ENCODE measurements at places on chromosomes 3 and 15. TPM values are rescaled to one million over a fixed set of nuclear protein-coding genes. Genes with fewer than 3 reads are reported as not detected.
A peak's percentile ranks its signal among the peaks of the same experiment; 100 is the strongest.

The CD96 gene
- total RNA-seq = not detected

The RBPMS2 gene
- 0.15 TPM for total RNA-seq

DNA sequence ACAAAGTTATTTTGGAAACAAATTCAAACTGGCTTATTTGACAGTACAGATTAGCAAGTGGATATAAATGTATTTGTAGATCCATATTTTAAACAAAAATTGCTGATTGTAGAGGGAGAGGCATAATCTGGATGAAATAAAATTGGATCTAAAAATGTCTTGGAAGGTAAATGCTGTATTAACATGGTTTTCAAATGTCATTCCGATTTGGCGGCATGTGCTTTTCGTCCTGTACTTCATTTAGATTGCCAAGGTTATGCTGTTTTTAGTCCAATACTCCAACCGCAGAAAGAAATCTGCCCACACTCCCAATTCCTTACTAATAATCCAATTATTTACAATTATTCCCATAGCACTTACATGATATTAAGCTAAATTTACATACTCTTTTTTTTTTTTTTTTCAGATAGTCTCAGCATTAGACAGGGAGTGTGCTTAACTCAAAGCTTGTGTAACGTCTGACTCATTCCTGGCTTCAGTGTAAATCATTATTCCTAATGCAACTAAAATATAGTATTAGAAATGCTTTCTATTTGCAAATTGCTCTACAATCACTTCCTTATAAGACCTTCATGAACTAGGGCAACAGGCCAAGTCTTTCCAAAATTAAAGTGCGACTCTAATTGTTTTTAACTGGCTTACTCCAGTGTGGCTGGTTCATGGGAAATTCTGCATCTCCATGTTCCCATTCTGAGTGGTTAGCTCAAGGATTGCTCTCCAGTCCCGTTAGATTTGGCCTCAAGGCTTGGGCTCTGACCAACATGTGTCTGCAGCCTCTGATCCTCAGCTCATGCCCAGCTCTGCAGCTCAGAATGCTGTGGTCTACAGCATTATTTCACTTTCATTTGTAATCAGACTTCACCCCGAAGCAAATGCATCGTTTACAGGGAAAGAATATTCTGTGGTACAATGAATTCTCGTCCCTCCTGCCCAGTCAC, 103.9 kb downstream of the FBN1 start:
- H3K36me3 ChIP-seq = no peaks in the 10 kb centered on the region
- no peaks in the 10 kb centered on the region for H3K4me1 ChIP-seq
- H3K4me3 ChIP-seq = no peak overlapping the region
- no peak overlapping the region for H3K27ac ChIP-seq
- no peak for DNase-seq
- no peaks in the 10 kb centered on the region for H3K27me3 ChIP-seq

- no peak overlapping the region for H3K27ac ChIP-seq
- no peak for DNase-seq
- no peaks in the 10 kb centered on the region for H3K36me3 ChIP-seq
- H3K27me3 ChIP-seq = no peaks in the 10 kb centered on the region
- no peaks in the 10 kb centered on the region for H3K4me1 ChIP-seq
- H3K4me3 ChIP-seq = no peak overlapping the region
Measured at GRCh38 chr3:7707187-7707586, 794.4 kb upstream of the LMCD1 start.

The CADPS gene
- 11.7 TPM for total RNA-seq

- peaks cover 15% of the 10 kb centered on the region for H3K27me3 ChIP-seq
- peak; percentile 57 for DNase-seq
- H3K4me1 ChIP-seq = no peaks in the 10 kb centered on the region
- H3K4me3 ChIP-seq = no peak overlapping the region
- no peaks in the 10 kb centered on the region for H3K36me3 ChIP-seq
Measured at GRCh38 chr3:168847291-168847883, 751.7 kb upstream of the GOLIM4 start.

DNA sequence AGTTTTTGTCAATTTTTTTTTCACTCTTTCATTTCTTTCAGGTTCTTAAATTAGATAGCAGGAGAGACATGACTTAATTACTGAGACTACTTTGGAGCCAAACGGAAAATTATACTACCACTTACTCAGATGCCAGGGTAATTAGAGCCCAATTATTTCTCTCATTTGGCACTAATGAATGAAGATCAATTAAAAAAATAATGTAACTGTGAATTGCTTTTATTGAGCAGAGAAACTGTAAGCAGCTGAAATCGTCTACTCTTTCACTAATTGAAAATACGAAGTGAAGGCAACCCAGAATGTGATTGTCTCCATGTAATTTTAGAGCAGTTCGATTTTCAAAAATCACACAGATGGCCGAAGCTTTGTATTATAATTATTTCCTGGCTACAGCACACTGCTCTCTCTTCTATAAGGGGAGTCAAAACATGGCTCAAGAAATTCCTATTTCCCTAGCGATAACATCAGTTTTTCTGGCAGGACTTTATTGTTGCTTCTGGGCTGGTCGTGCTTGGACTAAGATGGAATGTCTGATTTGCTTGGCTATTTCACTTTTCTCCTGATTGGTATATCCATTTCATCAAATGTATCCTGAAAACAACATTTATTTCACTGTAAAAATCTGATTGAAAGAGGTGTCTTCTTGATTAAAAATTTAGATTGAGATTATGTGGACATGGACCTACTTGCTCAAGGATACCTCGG, 55.8 kb upstream of the PDZRN3 start:
- no peaks in the 10 kb centered on the region for H3K27me3 ChIP-seq
- peaks cover 19% of the 10 kb centered on the region for H3K4me1 ChIP-seq

DNA sequence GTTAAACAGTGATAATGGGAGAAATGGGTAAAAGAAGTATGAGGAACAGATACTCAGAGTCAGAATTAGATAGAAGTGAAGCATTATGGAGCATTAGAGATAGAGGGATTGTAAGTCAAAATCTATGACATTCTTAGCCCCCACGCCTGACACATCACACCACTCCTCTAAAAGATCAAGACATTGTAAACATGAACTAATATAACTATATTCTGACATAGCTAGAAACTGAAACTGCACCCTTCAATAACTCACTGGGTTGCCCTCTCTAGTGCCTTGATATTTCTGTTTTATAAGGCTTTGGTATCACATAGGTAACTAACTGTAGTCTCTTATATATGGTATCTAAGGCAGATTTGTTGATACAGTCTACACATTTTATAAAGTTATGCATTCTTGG, 684.3 kb upstream of the DPPA4 start:
- H3K27me3 ChIP-seq = no peaks in the 10 kb centered on the region
- no peak for DNase-seq
- H3K4me3 ChIP-seq = no peak overlapping the region
- H3K27ac ChIP-seq = no peak overlapping the region

DNA sequence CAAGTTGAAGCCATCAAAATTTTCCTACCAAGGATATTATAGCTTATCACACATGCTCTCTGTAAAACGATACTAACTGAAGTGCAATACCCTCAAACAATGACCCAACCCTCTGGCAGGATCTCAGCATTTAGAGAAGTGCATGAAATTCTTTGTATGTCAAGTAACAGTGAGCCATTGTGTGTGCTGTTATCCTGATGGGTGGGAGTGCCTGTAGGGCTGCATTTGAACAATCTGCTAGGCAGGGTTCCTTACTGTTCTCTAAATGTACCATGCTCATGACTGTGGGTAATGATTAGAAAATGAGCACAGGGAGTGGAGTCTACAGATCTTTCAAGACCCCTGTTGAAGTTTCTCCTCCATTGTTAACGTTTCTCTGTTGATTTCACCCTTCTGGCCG, 398.1 kb downstream of the NSUN3 start:
- no peak overlapping the region for H3K27ac ChIP-seq
- DNase-seq = no peak
- no peaks in the 10 kb centered on the region for H3K27me3 ChIP-seq

DNA sequence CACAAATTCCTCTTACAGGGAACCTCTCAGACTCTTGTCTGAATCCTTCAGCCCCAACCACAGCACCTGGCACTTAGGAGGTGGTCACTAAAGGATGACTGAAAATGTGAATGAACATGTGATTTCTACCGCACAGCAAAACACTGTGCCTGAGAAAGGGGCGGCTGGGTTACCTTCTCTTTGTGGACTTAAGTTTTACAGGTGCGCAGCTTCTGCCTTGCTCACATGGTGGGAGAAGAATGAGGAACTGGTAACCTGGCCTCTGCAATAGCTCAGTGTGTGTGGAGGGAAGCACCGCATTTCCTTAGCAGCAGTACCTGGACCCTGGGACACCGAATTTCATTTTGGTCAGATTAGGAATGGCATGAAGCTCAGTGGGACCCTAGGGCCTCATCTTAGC, 9.8 kb upstream of the ETV5 start:
- H3K4me3 ChIP-seq = no peak overlapping the region
- no peaks in the 10 kb centered on the region for H3K36me3 ChIP-seq
- H3K4me1 ChIP-seq = peaks cover 5% of the 10 kb centered on the region
- H3K27me3 ChIP-seq = peaks cover 69% of the 10 kb centered on the region

GRCh38 chr15:80992006-80992405, 2.4 kb upstream of the MESD start:
- H3K4me1 ChIP-seq = peaks cover 26% of the 10 kb centered on the region
- H3K27ac ChIP-seq = no peak overlapping the region
- no peak for DNase-seq
- H3K27me3 ChIP-seq = no peaks in the 10 kb centered on the region
- H3K4me3 ChIP-seq = no peak overlapping the region

The C3orf85 gene
- total RNA-seq = not detected

GRCh38 chr3:47270526-47270925, 12.1 kb downstream of the KIF9 start:
- H3K27ac ChIP-seq = no peak overlapping the region
- H3K4me1 ChIP-seq = no peaks in the 10 kb centered on the region
- no peak for DNase-seq
- H3K27me3 ChIP-seq = no peaks in the 10 kb centered on the region

The ADAMTSL3 gene
- total RNA-seq = 1.5 TPM

DNA sequence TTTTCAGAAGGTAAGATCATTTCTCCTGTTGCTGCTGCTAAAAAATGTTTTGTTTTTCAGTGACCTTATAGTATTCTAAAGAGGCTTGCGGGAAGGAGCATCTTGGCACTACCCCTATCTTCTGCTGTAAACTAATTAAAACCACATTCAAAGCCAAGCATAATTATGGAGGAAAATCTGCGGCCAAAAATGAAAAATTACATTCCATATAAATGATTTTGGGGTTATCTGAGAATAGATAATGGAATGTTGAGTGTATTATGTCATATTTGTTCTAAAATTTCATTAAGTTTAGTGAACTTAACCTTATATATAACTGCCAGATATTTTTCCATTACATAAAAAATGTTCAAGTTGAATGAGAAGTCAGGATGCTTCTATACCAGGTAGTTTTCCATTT, 170.4 kb upstream of the TMC3 start:
- no peak for DNase-seq
- H3K36me3 ChIP-seq = no peaks in the 10 kb centered on the region
- H3K27me3 ChIP-seq = no peaks in the 10 kb centered on the region
- H3K4me1 ChIP-seq = peaks cover 4% of the 10 kb centered on the region

- no peaks in the 10 kb centered on the region for H3K4me1 ChIP-seq
- H3K4me3 ChIP-seq = no peak overlapping the region
- DNase-seq = no peak
- no peak overlapping the region for H3K27ac ChIP-seq
- H3K27me3 ChIP-seq = no peaks in the 10 kb centered on the region
Measured at GRCh38 chr3:97910931-97911351, 61.3 kb downstream of the RIOX2 start.

DNA sequence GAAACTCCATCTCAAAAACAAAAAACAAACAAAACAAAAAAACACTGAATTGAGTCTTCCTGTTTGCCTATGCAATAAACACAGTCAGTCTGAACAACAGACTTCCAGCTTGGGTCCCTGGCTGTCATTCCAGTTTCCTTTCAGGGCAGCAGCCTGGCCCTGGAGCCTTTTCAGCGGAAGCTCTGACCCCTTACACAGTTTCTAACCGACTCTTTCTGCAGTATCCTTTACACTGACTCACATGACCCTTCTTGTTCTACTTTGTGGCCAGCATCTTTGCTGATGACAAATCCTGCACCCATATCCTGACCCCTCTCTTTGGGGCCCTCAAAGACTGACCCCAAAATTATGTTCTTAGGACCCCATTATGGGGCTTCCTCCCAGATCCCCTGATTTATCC, 38.3 kb upstream of the INO80 start:
- H3K27ac ChIP-seq = no peak overlapping the region
- no peak for DNase-seq
- H3K27me3 ChIP-seq = no peaks in the 10 kb centered on the region
- no peaks in the 10 kb centered on the region for H3K36me3 ChIP-seq
- no peaks in the 10 kb centered on the region for H3K4me1 ChIP-seq

GRCh38 chr3:173755161-173755560, 357.6 kb downstream of the NLGN1 start:
- H3K27me3 ChIP-seq = no peaks in the 10 kb centered on the region
- no peaks in the 10 kb centered on the region for H3K4me1 ChIP-seq
- H3K4me3 ChIP-seq = no peak overlapping the region
- no peaks in the 10 kb centered on the region for H3K36me3 ChIP-seq
- DNase-seq = no peak

- no peaks in the 10 kb centered on the region for H3K36me3 ChIP-seq
- no peak for DNase-seq
Measured at GRCh38 chr3:25725810-25726209, 57.4 kb downstream of the NGLY1 start.

GRCh38 chr3:56987238-56987895, 73.1 kb upstream of the SPATA12 start:
- no peaks in the 10 kb centered on the region for H3K36me3 ChIP-seq
- H3K4me3 ChIP-seq = no peak overlapping the region
- H3K27ac ChIP-seq = no peak overlapping the region

DNA sequence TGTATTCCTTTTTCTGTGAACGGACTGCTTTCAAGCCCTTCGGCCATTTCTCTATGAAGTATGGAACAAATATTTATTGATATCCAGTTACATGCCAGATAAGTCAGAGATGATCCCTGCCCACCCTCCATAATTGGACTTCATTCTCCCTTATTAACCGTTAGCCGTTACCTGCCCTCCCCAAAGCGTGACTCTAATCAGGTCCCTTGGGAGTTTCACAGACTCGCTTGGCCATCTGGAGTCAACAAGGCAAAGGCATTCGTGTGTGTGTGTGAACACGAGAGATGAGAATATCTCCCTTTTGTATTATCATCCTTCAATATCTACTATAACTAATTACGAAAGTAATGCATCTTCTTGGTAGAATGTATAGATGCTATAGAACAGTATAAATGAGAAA, 314.5 kb downstream of the TLE3 start:
- no peaks in the 10 kb centered on the region for H3K36me3 ChIP-seq
- DNase-seq = no peak
- no peak overlapping the region for H3K27ac ChIP-seq
- H3K4me3 ChIP-seq = no peak overlapping the region

- H3K27ac ChIP-seq = no peak overlapping the region
- no peaks in the 10 kb centered on the region for H3K27me3 ChIP-seq
- no peaks in the 10 kb centered on the region for H3K4me1 ChIP-seq
- H3K36me3 ChIP-seq = no peaks in the 10 kb centered on the region
- peak; percentile 42 for DNase-seq
Measured at GRCh38 chr3:135752851-135753250, 212.7 kb upstream of the PPP2R3A start.

The CLDN16 gene
- not detected for total RNA-seq

DNA sequence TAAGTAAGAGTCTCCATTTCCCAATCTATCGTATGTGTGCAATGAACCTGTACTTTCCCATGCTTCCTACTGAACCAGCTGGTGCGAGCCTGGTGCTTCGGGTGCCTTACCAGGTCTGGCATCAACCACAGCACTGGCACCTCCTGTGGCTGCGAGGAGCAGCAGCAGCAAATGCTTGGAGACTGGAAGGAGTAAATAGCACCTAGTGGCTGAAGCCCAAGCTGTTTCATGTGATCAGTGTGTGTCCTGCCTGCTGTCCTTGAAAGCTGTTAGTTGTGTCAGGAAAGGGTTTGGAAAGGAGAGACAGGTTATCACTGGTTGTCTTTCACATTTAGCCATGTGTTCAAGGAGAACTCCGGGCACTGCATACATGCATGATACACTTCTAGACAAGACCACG, 31.8 kb downstream of the PCOLCE2 start:
- H3K36me3 ChIP-seq = no peaks in the 10 kb centered on the region
- no peak overlapping the region for H3K27ac ChIP-seq
- no peak overlapping the region for H3K4me3 ChIP-seq
- no peaks in the 10 kb centered on the region for H3K27me3 ChIP-seq

The SCN11A gene
- 0.81 TPM for total RNA-seq
